ENCODE measurements at places on chromosomes 7 and 10. TPM values are rescaled to one million over a fixed set of nuclear protein-coding genes. Genes with fewer than 3 reads are reported as not detected.

GRCh38 chr10:118256825-118257570, 85.1 kb downstream of the FAM204A start:
- H3K4me1 ChIP-seq, result no peaks in the 10 kb centered on the region
- H3K27me3 ChIP-seq, result peaks cover 3% of the 10 kb centered on the region
- no peaks in the 10 kb centered on the region for H3K36me3 ChIP-seq
- H3K27ac ChIP-seq, result no peak overlapping the region

The IDI2 gene
- not detected for total RNA-seq

GRCh38 chr10:43384252-43385221, 13.1 kb downstream of the FXYD4 start:
- H3K4me1 ChIP-seq, result peaks cover 19% of the 10 kb centered on the region
- H3K27me3 ChIP-seq, result no peaks in the 10 kb centered on the region
- peak overlapping the region; percentile 24 for H3K27ac ChIP-seq
- H3K36me3 ChIP-seq, result peaks cover 17% of the 10 kb centered on the region
- DNase-seq, result no peak
- no peak overlapping the region for H3K4me3 ChIP-seq

The PNLIP gene
- not detected for total RNA-seq

GRCh38 chr10:113565364-113565763, 12.5 kb downstream of the HABP2 start:
- no peaks in the 10 kb centered on the region for H3K27me3 ChIP-seq
- H3K4me3 ChIP-seq, result no peak overlapping the region
- no peaks in the 10 kb centered on the region for H3K4me1 ChIP-seq

DNA sequence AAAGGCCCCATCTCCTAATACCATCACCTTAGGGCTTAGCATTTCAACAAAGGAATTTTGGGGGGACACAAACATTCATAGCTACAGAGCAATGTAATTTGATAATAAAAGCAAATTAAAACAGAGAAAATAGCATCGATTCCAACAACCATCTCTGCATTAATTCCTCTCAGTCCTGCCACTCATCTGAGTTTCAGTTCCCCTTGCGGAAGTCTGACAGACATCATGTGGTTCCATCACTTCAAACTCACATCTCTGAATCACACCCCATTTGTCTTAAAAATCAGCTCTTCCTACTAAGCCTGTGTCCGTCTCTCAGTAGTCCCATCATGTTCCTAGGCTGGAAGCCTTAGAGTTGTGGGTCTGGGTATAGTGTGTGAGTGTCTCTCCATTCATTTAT, 3.6 kb downstream of the ADCK2 start:
- H3K27me3 ChIP-seq, result no peaks in the 10 kb centered on the region
- no peak overlapping the region for H3K27ac ChIP-seq
- no peak for DNase-seq
- no peak overlapping the region for H3K4me3 ChIP-seq
- peaks cover 43% of the 10 kb centered on the region for H3K36me3 ChIP-seq

DNA sequence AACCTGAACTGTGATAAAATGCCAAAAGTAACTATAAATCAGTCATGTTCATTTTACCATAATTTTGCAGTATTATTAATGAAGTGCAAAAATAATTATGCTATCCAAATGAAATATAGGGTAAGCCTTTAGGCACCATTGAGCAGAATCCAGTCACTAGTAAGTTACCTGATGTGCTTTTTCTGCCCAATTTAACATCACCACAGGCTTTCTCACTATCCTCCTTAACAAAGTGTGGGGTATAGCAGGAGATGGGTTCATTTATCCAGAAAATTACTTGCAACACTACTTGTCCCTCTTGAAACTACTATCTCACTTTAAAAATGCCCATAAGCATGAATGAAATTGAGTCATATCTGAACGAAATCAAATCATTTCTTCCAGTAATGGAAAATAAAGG, 211.0 kb downstream of the SEMA3A start:
- H3K27me3 ChIP-seq, result no peaks in the 10 kb centered on the region
- H3K27ac ChIP-seq, result no peak overlapping the region
- H3K36me3 ChIP-seq, result no peaks in the 10 kb centered on the region
- DNase-seq, result no peak
- H3K4me3 ChIP-seq, result no peak overlapping the region

The LBX1 gene
- total RNA-seq, result not detected

The ENTPD1 gene
- total RNA-seq, result 22.7 TPM

GRCh38 chr7:16130111-16131110, 290.9 kb downstream of the CRPPA start:
- H3K36me3 ChIP-seq, result no peaks in the 10 kb centered on the region
- no peaks in the 10 kb centered on the region for H3K4me1 ChIP-seq
- no peak overlapping the region for H3K27ac ChIP-seq
- no peak overlapping the region for H3K4me3 ChIP-seq

DNA sequence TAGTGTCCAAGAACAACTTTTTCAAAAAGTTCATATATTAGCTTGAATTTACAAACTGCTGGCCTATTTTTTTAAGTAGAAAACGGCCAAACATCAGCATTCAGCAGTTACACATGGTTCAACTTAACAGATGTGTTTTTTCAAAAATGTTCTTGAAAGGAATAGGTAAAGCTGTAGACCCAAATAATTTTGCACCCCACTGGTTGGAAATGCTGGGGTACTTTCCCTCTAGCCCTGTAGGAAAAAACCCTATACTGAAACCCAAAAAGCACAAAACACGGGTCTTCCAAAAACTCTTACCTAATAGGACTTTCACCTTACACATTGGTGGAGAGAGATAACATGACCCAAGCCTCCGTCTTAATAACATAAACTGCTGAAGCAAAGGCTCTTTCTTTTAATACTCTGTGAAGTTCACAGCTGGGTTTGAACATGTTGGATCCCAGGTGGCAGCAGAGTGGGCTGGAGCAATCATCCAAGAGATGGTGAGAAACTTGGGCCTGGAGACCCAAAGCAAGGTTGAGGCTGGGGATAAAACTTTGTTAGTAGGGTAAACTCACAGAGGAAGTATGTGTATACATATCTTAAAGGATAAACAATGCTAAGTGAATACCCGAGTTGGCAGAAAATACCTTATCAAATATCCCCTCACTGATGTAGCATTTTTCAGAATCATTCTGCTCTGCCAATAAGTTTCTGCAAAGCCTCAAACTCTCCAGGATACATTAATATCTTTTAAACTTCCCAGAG, 629 bp upstream of the DNAJC9 start:
- H3K36me3 ChIP-seq, result peaks cover 11% of the 10 kb centered on the region
- DNase-seq, result no peak
- H3K4me1 ChIP-seq, result peaks cover 40% of the 10 kb centered on the region
- H3K27ac ChIP-seq, result peak overlapping the region; percentile 86
- no peaks in the 10 kb centered on the region for H3K27me3 ChIP-seq

The EBLN1 gene
- total RNA-seq, result not detected

GRCh38 chr7:159007996-159008389, 136.7 kb downstream of the VIPR2 start:
- no peak for DNase-seq
- no peaks in the 10 kb centered on the region for H3K27me3 ChIP-seq
- H3K36me3 ChIP-seq, result no peaks in the 10 kb centered on the region
- H3K4me1 ChIP-seq, result no peaks in the 10 kb centered on the region
- no peak overlapping the region for H3K4me3 ChIP-seq

GRCh38 chr10:104928734-104929133, 287.6 kb downstream of the SORCS3 start:
- H3K36me3 ChIP-seq, result no peaks in the 10 kb centered on the region
- no peaks in the 10 kb centered on the region for H3K27me3 ChIP-seq
- H3K27ac ChIP-seq, result no peak overlapping the region
- no peak overlapping the region for H3K4me3 ChIP-seq
- no peaks in the 10 kb centered on the region for H3K4me1 ChIP-seq

The LIPM gene
- total RNA-seq, result not detected

The NME8 gene
- total RNA-seq, result not detected

- no peaks in the 10 kb centered on the region for H3K36me3 ChIP-seq
- H3K27me3 ChIP-seq, result no peaks in the 10 kb centered on the region
- no peak overlapping the region for H3K4me3 ChIP-seq
- no peak overlapping the region for H3K27ac ChIP-seq
These were observed 86.3 kb downstream of the PALS2 start for GRCh38 chr7:24659505-24659904.

The ST8SIA6 gene
- 0.43 TPM for total RNA-seq

DNA sequence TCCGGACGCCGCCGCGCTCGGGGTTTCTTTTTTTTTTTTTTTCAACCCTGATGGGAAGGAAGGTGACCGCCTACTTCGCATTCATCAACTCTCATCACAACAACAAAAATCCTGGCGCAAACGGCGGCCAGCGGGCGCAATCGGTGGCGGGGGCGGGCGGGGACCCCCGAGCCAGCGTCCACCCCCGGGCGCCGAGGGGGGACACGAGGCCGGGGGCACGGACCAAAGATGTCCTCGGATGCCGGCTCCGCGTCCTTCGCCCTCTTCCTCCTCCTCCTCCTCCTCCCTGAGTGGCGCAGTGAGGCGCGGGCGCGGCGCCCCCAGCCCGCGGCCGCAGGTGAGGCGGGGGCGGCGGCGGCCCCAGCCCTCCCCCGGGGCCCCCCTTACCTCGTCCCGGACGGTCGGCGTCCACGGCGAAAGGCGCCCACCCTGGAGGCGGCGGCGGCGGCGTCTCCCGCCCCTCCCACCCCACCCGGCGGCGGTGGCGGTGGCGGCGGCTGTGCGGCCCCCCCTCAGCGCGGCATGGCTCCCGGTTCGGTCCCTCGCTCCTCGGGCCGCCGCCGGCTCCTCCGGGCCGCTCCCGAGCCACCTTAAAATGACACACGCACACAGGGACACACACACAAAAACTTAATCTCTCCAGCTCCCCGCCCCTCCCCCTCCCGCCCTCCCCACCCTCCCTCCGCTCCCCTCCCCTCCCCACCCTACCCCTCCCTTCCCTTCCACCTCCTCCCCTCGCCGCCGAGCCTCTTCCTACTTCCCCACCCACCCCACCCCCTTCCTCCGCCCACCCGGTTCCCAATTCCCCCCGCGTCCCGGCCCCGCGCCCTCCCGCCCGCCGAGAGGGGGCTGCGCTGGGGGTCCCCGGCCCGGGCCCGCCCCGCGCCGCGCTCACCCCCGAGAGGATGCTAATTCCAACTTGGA, at the start of gene CTBP2:
CTBP2 (minus strand) TSS at position 632 of the 924 bp plus-strand sequence.
- H3K27me3 ChIP-seq, result no peaks in the 10 kb centered on the region
- no peaks in the 10 kb centered on the region for H3K36me3 ChIP-seq
- DNase-seq, result no peak
- no peak within 1 kb of the TSS for H3K27ac ChIP-seq
- H3K4me3 ChIP-seq, result no peak within 1 kb of the TSS
- H3K4me1 ChIP-seq, result no peaks in the 10 kb centered on the region

The OLAH gene
- total RNA-seq, result 2.0 TPM

The IGF2BP3 gene
- total RNA-seq, result 0.27 TPM

GRCh38 chr10:29270883-29271282, 18.0 kb upstream of the LYZL1 start:
- no peaks in the 10 kb centered on the region for H3K36me3 ChIP-seq
- no peak overlapping the region for H3K27ac ChIP-seq
- H3K4me3 ChIP-seq, result no peak overlapping the region
- no peaks in the 10 kb centered on the region for H3K4me1 ChIP-seq

GRCh38 chr10:127998501-127999144, 91.7 kb downstream of the PTPRE start:
- H3K36me3 ChIP-seq, result no peaks in the 10 kb centered on the region
- DNase-seq, result no peak
- no peaks in the 10 kb centered on the region for H3K4me1 ChIP-seq
- H3K4me3 ChIP-seq, result no peak overlapping the region
- H3K27me3 ChIP-seq, result no peaks in the 10 kb centered on the region
- no peak overlapping the region for H3K27ac ChIP-seq

The ZNF365 gene
- total RNA-seq, result 0.32 TPM

The TMEM139 gene
- total RNA-seq, result 0.51 TPM

GRCh38 chr10:3364768-3365480, 192.3 kb upstream of the PITRM1 start:
- no peak for DNase-seq
- H3K36me3 ChIP-seq, result no peaks in the 10 kb centered on the region
- H3K27ac ChIP-seq, result no peak overlapping the region
- no peaks in the 10 kb centered on the region for H3K4me1 ChIP-seq
- H3K4me3 ChIP-seq, result no peak overlapping the region

- H3K4me1 ChIP-seq, result no peaks in the 10 kb centered on the region
- H3K4me3 ChIP-seq, result no peak overlapping the region
- H3K36me3 ChIP-seq, result no peaks in the 10 kb centered on the region
These were observed 6.8 kb downstream of the FAM131B start for GRCh38 chr7:143355450-143356385.

- no peak overlapping the region for H3K4me3 ChIP-seq
- H3K27me3 ChIP-seq, result no peaks in the 10 kb centered on the region
- no peak for DNase-seq
- H3K36me3 ChIP-seq, result no peaks in the 10 kb centered on the region
- H3K27ac ChIP-seq, result no peak overlapping the region
These were observed 261.5 kb downstream of the SNX10 start for GRCh38 chr7:26553128-26553527.

The ZDHHC6 gene
- total RNA-seq, result 34.3 TPM

The HABP2 gene
- not detected for total RNA-seq

The CLEC5A gene
- 0.92 TPM for total RNA-seq

DNA sequence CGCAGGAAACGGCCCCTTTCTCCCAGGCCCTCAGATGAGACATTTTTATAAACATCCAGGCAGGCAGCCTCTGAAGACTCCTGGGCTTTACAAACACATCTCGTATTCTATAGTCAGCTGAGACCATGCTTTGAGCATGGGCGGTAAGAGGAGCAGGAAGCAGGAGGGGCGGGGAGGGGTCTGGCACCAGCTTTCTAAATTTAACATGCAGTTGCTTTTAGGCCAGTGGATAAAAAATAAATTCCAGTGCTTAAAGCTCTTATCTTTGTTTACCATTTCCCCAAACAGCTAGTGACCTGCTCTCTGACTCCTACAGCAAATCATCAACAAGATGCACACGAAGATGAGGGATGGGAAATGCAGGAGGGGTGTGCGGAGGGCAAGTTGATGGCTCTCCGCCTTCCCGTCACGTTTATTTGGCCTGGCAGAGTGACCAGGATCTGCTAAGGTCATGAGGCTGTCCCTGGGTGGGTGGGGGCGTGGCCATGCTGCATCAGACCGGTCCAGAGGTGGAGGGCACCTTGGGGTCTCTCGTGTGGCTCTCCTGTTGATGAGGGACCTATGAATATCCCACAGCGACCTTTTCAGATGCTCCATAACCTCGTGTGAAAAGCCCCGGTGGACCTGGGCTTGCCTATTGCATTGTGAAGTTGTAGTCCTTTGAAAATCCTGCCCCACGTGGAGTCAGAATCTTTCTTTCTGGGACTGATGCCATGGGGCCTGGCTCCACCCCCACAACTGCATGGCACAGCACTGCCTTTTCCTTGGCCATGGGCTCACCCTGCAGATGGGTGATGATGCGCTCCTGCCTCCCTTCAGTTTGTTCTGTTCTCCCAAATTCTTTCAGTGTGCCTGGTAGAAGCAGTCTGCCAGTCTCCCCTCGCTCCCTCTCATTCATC, 67.5 kb downstream of the PARP12 start:
- H3K4me1 ChIP-seq, result no peaks in the 10 kb centered on the region
- no peaks in the 10 kb centered on the region for H3K36me3 ChIP-seq
- no peaks in the 10 kb centered on the region for H3K27me3 ChIP-seq

- no peak overlapping the region for H3K4me3 ChIP-seq
- no peak overlapping the region for H3K27ac ChIP-seq
- no peaks in the 10 kb centered on the region for H3K4me1 ChIP-seq
These were observed 210.4 kb upstream of the ADO start for GRCh38 chr10:62594093-62594520.
